ENCODE measurements at places on chromosomes 3 and 15. TPM values are rescaled to one million over a fixed set of nuclear protein-coding genes. Genes with fewer than 3 reads are reported as not detected.

DNA sequence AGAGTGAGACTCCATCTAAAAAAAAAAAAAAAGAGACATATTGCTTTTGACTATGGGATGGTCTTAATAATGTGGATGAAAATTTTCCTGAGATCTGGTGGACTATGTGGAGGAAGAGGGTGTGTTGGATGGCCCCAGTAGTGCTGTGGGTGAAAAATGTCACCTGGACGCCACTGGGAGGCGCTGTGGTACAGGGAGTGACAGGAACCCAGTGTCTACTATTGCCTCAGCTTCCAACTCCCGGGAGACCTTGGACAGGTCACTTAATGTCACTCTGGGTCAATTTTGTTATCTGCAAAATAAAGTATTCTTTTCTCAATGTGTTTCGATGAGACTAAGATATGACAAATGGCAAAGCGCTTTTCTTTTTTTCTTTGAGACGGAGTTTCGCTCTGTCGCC lies 27.7 kb upstream of the DCP1A start:
- peak; percentile 65 for DNase-seq

- DNase-seq, result no peak
Observed at GRCh38 chr3:41592753-41593510, 369.0 kb downstream of the ULK4 start.

The TMCO5A gene
- total RNA-seq, result not detected

GRCh38 chr3:19598870-19599269 lies 335.1 kb downstream of the EFHB start:
- no peak for DNase-seq

DNA sequence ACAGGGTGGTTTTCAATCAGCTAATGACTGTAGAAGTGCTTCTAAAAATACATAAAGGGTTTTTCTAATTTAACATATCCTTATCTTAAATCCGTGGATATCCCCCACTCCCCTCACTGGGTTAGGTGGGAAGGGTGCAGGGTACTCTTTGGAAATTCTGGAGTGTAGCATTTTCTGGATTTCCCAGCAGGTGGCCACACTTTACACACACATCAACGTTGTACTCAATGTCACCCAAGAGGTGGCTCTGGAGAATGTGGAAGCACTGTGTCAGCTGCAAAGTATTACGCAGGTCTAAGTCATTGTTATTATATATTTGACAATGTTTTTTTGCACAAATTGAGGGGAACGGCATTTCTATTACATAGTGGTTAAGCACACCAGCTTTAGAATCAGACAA lies 168.8 kb downstream of the CHDH start:
- DNase-seq, result no peak

The TRAIP gene
- 31.0 TPM for total RNA-seq

- DNase-seq, result no peak
Observed at GRCh38 chr3:43641306-43642114, 19.7 kb upstream of the ANO10 start.

DNA sequence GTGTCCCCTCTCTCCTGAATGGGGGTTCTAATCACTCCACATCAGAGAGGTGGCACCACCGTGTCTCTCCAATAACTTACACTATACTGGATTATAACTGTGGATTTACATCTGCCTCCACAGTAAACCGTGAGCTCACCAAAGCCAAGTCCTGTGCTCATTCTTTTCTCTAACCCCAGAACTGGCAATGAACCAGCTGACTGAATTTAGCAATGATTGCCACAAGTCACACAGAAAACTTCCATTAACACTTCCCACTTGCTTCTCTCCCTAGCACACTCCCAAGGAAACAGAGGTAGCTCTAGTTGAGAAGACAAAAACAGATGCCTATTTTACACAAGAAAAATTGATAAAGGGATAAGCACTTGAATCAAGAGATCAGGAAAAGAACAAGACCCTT lies 361.3 kb downstream of the ULK4 start:
- no peak for DNase-seq

DNA sequence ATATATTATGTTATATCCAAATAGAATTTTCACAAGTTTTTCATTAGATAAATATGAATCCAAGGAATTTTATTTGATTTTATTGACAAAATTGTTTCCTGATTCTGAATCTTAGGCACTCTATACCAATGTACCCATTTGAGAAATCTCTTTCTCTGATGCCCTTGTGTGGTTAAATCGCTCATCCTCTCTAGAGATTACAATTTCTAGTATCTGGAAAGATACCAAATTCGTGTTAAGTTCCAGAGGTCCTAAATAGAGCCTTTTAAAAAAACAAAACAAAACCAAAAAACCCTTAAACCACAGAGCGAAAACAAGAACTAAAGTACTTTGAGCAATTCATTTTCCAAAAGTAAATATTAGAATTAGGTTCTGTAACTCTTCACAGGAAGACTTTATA lies 20.0 kb downstream of the SATB1 start:
- DNase-seq, result no peak

GRCh38 chr3:154540950-154541604 lies 111.1 kb upstream of the GPR149 start:
- DNase-seq, result no peak

DNA sequence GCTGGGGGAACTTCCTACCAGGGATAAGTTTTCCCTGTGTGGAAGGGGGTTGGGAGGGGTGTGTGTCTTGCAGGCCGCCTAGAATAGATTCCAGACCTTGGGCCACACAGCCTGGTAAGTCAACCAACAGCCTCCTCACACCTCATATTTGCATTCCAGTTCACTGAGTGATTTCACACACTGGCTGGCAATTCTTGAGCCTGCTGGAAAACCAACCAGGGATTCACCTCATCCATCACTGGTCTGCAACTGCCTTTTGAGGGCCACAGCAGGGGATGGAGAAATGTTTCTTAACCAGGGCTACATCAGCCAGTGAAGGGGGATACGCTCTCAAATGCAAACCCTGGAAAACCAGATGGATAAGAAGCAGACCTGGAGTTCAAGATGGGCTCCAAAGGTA lies 2.0 kb downstream of the FSTL1 start:
- no peak for DNase-seq

- DNase-seq, result no peak
Observed at GRCh38 chr15:75437721-75438120, 13.8 kb downstream of the SIN3A start.

- DNase-seq, result no peak
Observed at GRCh38 chr15:65650312-65651041, 28.7 kb downstream of the SLC24A1 start.

The GHSR gene
- not detected for total RNA-seq

- no peak for DNase-seq
Observed at GRCh38 chr15:84889991-84890669, 5.7 kb downstream of the SLC28A1 start.

The GPR171 gene
- total RNA-seq, result 144 TPM

DNA sequence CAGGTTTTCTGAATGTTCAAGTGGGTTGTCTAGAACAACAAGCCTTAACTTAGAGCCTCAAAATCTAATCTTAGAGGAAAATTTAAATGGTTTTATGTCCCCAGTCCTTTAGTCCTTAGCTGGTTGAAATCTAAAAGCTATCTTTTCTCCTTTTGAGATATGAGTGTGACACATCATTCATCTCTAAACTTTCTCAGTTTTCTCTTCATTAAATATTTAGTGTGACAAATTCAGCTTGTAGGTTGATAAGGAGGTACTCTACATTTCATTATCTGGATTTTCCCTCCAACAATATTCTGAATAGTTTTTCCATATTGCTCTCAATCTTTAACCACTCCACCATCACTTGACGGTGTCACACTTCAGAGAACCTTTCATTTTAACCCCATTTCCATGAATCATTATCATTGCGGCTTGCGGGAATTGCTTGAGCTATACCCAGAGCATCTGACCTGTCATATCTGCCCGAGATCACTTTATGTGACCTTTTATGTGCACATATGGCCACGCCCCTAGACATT lies 16.1 kb upstream of the ATP8B4 start:
- DNase-seq, result peak; percentile 58

- DNase-seq, result no peak
Observed at GRCh38 chr3:78277220-78277619, 1237.3 kb downstream of the ROBO2 start.

- DNase-seq, result no peak
Observed at GRCh38 chr3:65778968-65779367, 259.8 kb downstream of the MAGI1 start.

GRCh38 chr15:63056829-63057228 lies 14.3 kb downstream of the TPM1 start:
- DNase-seq, result no peak

The BFSP2 gene
- total RNA-seq, result not detected

- DNase-seq, result peak; percentile 9
Observed at GRCh38 chr3:167733961-167734497, 663 bp downstream of the PDCD10 start.

GRCh38 chr15:29270169-29270955 lies 740 bp upstream of the NSMCE3 start:
- peak; percentile 28 for DNase-seq

GRCh38 chr3:10015461-10015904 lies 10.8 kb upstream of the FANCD2 start:
- DNase-seq, result no peak

The GRK7 gene
- not detected for total RNA-seq

DNA sequence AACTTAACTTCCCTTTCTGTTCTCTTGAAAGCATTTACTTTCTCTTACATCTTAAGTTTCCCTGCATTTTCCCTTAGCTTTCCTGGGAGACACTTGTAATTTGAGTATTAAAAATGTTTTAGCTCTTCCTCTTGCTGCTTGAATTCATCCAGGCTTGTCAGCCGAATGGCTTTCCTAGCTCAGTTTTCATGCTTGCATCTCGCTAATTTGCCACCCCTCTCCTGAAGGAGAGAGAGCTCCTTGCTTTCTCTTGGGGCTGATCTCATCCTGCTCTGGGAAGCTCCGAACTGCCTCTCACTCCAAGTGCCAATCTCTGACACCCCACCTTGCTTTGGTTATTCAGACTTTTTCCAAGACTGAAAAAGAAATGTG lies 374.6 kb upstream of the TBL1XR1 start:
- DNase-seq, result no peak

DNA sequence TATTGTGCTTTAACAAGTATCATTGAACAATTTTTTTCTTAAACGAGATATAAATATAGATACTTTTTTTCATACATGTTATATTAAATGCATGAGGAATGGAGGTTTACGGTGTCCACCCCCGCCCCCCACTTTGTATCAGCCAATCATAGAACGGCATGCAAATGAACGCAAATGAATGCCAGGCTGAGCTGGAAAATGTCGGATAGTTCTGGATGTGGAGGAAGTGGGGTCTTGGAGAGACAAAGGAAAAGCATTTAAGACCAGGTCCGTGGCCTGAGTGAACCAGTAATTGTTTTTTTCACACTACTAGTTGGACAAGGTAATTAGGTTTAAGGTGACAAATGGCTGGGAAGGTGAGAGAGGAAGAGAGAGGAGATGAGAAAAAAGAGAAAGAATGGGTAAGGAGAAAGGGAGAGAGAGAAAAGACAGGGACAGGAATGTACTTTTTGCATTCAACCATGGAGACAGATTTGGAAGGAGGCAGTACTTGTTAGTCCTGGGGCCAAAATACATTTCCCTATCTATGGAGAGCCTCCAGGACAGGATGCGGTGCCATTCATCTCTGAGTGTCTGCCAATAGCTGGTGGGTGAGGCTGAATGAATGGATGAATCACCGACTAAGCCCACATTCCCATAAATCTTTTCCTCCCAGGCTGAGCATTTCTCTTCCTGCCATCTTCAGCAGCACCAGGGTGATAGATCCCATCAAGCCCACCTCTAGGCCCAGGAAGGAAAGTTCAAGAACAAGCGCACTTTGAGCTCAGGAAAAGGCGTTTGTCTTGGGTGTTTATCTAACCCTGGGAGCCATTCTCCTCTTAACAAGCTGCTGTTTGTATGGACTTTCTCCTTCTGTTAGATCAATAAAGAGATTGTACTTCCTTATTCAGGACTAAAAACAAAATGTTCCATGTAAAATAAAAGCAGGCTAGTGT lies 1.4 kb upstream of the RAD18 start:
- DNase-seq, result no peak

The WNT7A gene
- total RNA-seq, result 0.20 TPM

The TEX55 gene
- total RNA-seq, result not detected

The LRRC3B gene
- not detected for total RNA-seq
